ENCODE measurements at places on chromosomes 11 and 22.

DNA sequence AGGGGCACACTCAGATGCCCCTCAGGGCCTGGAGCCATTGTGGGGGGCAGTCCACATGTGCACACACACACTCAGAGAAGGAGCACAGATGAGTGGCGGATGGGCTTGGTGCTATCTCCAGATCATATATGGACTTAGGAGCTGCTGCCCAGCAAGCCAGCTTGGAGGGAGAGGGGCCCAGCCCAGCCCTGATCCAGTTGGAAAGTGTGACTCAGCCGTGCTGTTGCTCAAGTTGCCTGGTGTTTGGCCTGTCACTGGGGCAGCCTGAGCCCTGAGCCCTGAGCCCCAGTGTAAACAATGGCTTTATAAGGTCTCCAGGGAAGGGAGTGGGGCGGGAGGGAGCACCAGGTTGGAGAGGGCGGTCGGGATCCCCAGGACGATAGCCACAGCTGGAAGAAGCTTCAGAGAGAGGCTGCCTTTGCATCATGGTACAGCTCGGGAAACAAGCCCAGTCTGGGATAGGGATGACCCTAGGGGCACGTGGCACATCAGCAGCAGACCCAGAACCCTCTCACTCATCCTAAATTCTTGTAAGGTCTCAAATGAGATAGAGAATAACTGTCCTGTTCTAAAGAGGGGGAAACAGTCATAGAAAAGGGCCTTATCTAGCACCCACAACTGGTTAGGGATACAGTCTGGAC, 4.8 kb downstream of the SELENOM start:
- peak; percentile 91 for DNase-seq

DNA sequence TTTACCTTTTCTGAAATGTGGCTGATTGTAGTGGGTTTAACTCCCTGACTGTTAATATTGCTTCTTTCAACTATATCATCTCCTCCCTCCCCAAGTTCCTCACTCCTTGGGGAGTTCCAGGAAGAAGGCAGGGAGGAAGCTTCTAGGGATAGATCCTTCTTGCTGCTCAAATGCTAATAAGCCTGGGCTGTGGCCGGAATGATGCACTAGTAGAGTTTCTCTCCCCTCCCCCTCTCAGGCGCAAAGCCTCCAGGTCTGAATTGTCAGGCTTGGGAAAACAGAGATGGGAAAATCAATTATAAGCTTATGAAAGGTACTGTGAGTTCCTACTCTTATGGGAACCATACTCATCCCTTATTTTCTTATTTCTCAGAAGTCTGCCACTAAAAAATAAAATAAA, 30.8 kb downstream of the FEZ1 start:
- DNase-seq = no peak

- DNase-seq = no peak
Observed at GRCh38 chr11:109934151-109934550, 159.0 kb upstream of the ZC3H12C start.

DNA sequence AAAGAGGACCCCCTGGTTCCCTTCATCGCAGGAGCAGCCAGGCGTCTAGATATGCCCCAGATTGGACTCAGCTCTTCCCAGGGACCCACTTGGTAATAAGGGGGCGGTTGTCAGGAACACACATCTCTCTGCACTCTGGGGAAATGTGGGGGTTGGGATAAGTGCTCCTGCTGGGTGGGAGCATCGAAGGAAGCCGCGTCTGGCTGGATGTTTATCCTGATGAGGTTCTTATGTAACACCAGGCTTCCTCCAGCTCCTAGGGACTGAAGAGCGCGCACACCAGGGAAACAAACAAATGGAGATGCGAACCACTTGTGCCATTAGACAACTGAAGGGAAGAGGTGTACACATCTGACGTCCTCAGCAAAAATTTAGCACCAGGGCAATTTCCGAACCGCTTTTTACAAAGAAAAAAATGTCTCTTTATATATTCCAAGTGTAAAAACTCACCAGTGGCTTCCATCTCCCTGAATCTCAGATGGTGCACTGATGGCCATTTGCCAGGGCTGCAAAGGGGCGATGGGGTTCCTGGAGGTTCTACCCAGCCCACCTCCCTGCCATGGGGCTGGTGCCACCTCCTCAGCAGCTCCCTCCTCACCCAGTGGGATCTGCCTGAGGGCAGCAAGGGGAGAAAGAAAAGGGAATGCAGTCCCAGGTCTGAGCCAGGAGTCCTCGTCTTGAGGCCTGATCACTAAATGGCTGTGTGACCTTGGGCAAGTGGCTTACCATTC, 89.4 kb downstream of the PKNOX2 start:
- DNase-seq = no peak

DNA sequence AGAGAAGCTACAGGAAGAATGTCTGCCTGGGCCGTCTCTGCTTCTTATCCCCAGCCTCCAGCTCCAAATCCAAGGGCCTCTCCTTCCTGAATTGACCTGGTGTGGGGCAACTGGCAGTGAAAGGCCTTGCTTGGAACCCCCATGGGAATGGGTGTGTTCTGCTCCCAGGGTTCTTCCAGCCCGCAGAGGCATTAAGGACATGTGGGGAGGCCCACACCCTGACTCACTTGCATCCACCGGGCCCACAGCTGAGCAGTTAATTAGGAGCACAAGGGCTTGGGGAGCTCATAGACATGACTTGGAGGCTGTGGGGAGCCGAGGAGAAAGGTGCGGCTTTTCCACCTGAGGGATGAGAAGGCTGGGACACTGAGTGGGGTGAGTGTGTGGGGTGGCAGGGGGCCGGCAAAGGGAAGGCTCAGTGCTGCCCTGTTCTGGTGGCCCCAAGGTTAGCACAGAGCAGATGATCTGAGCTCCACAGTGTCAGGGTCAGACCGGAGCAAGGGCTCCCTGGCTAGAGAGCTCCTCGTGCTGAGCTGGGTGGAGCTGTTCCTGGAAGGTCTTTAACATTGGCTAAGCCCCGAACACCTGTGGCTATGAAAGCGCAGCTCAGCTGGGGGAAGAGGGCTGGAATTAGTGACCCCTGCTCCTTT, 64.5 kb upstream of the NECTIN1 start:
- peak; percentile 93 for DNase-seq

GRCh38 chr22:21094911-21095772, 49.4 kb downstream of the LRRC74B start:
- DNase-seq = no peak

DNA sequence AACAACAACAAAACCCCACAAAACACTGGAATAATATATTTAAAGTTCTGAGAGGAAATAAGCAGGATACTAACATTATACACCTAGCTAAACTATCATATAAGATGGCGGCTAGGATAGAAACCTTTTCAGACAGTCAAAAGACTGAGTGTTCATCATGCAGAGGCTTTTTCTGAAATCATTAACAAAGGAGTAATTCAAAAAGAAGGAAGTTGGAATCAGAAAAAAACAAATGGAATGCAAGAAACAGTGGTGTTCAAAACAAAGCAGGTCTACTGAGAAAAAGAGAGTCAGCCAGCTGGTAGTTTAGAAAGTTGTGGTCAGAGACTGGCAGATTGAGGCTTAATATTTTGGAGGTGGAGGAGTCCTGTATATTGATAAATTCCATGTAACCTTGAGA, 30.1 kb upstream of the ZBTB44 start:
- DNase-seq = no peak

DNA sequence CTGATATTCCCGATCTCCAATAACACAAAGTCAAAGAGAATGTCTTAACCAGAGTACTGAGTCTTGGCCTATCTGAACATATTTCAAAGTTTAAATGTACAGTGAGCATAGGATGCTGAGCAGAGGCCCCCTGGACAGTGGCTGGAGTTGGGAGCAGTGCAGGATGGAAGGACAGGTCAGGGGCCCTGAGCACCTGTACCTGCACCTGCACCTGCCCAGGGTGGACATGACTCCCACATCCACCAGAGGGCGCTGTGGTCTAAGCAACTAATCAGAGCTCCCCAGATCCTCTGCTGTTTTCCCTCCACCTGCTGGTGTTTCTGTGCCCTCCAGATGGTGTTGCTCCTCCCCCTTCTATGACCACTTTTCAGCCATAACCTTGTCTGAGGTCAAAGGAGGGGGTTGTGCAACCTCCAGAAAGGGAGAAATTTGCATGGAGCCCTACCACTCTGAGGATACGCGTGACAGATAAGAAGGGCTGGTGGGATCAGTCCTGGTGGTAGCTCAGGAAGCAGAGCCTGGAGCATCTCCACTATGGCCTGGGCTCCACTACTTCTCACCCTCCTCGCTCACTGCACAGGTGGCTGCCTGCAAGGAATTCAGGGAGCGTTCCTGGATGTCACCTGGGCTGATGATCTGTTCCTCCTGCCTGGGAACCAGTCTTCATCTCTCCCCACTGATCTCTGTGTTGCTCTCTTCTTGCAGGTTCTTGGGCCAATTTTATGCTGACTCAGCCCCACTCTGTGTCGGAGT, 49.1 kb upstream of the VPREB1 start:
- DNase-seq = peak; percentile 62

DNA sequence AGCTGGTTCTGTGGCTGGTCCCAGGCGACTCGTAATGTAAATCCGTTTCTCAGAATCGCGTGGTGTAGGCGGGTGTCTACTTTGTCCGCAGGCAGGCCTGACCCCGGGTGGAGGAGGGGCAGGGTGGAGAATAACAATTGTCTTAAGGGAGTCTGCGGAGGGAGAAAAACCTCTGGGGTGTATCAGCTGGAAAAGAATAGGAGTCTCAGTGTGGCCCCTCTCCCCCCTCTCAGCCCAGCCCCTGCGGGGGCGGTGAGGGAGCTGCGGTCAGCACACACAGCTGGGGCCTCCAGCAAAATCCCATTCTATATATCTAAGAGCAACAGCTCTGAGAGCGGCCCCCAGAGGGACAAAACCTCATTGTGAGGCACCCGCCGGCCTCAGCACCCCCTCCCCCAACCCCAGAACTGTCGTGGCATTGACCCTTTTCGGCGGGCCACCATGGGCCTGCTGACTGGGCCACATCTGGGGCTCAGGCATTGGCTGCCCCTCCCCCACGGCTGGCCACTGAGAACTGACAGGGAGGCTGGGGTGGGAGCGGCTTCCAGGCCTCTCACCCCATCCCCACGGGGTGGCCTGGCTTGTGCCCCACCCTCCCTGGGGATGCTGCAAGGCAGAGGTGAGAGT, 2.7 kb upstream of the MYRF start:
- no peak for DNase-seq

DNA sequence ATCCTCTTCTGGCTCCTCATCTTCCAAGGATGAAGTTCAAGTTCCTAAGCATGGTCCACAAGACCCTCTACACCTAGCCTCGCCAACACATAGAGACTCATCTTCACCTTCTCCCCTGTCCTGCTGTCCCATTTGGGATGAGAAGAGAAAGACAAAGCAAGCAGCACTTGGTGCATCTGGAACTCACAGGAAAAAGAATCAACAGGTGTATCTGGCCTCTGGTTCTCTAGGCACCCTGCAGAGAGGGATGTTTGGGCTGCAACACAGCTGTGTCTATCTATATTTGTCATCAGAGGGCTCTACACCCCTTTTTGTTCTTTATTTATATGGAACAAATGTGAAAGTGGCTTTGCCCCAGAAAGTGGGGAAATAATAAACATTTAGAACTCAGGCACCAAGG, 82.1 kb upstream of the GALNT18 start:
- no peak for DNase-seq

DNA sequence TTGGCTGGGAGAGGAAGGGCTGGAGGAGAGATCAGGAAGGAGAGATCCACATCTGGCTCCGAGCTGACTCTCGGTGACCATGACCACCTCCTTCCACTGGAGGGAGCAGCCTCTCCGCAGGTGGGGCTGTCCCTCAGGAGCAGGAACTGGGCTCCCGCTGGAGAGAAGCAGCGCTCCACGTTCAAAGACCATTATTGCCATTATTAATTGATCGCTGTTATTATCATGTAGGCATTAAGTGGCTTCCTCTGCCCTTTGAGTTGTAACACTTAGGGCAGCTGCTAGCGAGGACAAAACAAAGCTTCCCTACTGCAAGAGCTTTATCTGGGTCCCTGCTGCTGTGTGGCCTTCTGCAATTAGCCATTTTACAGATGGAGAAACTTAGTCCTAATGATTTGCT, 251.9 kb downstream of the ST3GAL4 start:
- DNase-seq = peak; percentile 94

GRCh38 chr22:20579273-20580120, 72.1 kb downstream of the MED15 start:
- DNase-seq = no peak

GRCh38 chr11:112644410-112645131, 316.6 kb upstream of the NCAM1 start:
- no peak for DNase-seq

GRCh38 chr22:31977141-31977841, 33.0 kb downstream of the YWHAH start:
- peak; percentile 86 for DNase-seq

- DNase-seq = no peak
Observed at GRCh38 chr11:1487851-1488574, 1.4 kb upstream of the MOB2 start.

GRCh38 chr11:76820184-76820566, 37.0 kb downstream of the TSKU start:
- no peak for DNase-seq

DNA sequence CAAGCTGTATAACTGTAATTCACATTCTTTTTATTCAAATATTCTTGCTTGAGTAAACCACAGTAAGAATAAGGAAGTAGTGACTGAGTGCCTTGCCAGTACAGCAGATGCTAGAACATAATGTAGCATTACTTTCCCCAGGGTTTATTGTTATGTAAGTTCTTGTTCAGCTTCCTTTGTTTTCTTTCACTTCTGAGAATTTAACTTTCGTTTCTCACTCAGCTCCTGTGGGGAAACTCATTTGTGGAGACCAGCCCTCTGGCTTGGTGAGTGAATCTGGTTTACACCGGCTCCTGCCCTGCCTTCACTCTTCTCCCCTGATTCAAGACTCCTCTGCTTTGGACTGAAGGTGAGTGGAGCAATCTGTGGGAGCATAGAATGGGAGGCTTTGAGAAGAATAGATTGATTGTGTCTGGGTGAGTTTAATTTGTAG, at the start of gene TRIM22:
TSS of gene TRIM22 (plus strand) at position 240 of the 433 bp plus-strand sequence. CDS start 6,443 bp downstream, outside the sequence.
- DNase-seq = peak; percentile 49

DNA sequence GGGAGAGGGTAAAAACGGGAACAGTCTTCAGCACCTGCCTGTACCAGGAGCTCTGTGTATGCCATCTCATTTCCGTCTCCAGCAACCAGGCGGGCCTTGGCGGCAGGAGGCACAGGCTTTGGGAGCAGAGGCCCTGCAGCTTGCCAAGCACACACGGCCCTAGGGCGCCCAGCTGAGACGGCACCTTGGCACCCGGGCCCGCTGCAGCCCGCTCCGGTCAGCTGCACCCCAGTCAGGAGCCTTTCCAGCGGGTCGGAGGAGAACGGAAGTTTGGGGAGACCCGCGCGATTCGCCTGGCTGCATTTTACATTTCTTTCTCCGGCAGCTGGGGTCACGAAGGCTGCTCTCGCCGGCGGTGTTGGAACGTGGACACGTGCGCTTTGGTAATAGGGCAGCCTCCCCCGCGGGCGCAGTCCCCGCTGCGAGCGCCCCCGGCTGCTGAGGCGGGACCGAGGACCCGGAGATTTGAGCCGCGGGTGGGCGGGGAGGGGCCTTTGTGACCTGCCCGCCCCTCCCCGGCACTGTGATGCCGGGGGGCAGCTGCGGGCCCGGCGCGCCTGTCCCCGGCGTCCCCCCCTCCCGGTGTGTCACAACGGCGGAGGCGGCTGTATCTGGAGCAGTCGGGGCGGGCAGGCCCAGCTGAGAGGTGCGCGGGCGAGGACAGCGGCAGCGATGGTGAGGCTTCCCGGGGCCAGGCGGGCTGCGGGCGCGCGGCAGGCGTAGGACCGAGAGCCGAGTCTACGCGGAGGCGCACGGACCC, at the start of gene TUBA8:
TSS of gene TUBA8 (plus strand) at position 616 of the 760 bp plus-strand sequence. CDS start at position 673, 57 bp downstream.
- peak; percentile 74 for DNase-seq

GRCh38 chr22:31440681-31441080, 41.3 kb downstream of the DRG1 start:
- no peak for DNase-seq

- peak; percentile 68 for DNase-seq
Observed at GRCh38 chr22:40534379-40535188, 101.9 kb downstream of the MRTFA start.
